Endothelial cell of umbilical vein (primary cell): ENCODE measurements at places on chromosomes 12 and 14. TPM values are rescaled to one million over a fixed set of nuclear protein-coding genes. Genes with fewer than 3 reads are reported as not detected.

DNA sequence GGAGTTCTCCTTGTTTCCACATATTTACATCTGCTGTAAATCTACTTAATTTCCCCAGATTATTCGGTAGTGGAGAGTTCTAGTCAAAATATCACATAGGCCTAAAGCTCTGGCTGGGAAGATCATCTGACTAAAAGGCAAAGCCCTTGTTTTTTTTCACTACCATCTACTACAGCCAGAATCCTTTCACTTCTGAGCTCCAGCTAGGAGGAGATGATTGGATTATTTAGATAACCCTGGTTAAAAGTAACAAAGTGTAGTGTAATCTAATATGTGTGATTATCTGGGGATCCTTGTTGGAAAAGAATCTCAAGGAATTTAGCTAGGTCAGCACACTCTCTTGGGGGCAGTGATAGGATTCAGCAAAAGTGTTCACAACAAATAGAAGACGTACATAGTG, 125.4 kb downstream of the DYRK2 start:
- no peak for DNase-seq

DNA sequence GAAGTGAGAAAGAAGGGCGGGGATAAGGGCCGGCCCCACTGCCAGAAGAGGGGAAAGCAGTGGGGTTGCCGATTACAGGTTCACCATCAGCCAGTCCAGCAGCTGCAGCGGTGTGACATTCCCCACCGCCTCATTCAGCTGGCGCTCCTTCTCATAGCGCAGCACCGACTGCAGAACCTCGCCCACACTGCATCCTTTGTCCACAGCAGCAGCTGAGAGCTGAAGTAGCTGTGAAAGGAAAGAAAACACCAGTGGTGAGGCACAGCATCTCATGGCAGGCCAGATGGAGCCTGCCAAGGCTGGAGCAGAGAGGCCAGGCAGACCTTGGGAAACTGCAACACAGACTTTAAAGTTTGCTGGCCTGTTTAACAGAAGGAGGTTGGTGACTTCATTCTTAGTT, 33.2 kb downstream of the AKAP3 start:
- DNase-seq = no peak

DNA sequence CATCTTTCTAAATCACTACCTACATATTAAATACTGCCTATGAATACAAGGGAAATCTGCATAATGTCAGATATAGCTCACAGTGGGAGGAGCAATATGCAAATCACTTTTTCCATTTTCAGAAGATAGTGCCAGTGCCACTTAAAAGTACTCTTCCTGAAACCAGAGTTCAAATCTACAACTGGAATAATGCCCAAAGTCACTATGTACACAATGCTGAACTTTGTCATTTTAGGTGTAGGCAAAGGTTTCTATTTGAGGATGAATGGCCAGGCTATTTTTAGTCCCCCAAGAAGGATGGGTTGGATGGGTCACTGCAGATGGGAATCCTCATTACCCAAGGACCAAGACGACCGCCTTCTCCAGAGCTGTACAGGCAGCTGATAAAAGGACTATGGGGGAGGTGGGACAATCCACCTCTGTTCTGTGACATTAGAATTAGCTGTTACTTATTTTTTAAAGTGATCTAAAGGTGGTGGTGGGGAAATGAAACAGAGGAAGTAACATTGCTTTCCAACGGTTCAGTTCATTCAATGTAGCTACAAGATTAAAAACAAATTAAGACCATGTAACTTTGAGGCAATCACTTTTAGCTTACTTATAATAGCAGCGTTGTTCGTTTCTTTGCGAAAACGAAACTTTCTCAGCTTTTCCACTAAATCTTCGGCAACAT, 5.6 kb downstream of the GMFB start:
- DNase-seq = no peak

- DNase-seq = no peak
Observed at GRCh38 chr12:104516821-104517220, 60.1 kb downstream of the CHST11 start.

DNA sequence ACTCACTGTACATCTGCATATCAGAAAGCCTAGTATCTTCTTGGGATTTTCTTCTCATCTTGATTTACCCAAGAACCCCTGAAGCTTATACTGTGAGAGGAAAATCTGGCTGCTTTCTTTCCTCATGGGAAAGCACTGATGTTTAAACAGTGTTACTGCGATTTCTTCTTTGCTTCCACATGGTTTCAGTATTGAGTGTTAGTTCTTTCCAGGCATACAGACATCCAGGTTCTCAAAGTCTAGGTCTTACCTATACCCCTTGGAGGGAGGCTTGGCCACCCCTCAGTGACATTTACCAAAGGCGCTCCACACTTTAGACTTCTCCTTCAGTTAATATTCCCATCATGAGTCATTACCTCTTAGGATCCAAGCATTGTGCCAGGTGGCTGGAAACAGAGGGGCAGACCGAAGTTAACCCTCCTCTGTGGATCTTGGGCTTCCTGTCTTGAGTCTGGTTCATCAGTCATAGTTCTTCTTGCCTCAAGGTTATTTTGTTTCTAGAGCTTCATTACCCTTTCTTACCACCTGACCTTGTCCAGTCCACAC, 79.1 kb downstream of the TMEM117 start:
- no peak for DNase-seq

- DNase-seq = no peak
Observed at GRCh38 chr14:99732436-99733210, 48.5 kb downstream of the CYP46A1 start.

DNA sequence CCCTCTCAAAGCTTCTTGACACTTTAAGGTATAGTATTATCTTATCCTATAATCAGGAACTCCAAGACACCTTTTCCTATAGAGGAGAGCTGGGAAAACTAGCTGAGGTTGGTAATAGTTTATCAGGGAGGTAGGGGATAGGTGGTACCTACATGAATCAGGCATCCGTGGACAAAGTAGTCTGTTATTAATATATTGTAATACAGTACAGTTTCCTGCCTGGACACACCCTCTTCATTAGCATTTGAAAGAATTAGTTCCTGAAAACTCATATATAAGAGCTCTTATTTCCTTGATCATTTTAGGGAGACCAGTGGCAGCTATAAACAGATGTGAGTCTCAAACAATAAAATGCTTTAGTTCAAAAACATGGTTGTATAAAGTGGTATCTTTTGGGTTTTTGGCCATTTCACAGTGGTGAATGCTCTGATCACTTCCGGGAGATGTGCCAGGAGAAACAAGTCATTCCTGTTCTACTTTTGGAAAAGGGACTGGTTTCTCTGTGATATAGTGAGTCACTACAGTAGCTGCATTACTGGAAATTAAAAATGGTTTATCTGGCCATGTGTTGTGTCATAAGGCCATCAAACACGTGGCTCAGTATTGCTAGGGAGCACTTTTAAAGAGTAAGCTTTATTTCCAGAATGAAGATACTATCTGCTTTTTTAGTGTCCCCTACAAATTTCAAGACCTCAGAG, 98.1 kb downstream of the KLRB1 start:
- no peak for DNase-seq

GRCh38 chr12:106249411-106250135, 1.8 kb upstream of the CKAP4 start:
- no peak for DNase-seq

DNA sequence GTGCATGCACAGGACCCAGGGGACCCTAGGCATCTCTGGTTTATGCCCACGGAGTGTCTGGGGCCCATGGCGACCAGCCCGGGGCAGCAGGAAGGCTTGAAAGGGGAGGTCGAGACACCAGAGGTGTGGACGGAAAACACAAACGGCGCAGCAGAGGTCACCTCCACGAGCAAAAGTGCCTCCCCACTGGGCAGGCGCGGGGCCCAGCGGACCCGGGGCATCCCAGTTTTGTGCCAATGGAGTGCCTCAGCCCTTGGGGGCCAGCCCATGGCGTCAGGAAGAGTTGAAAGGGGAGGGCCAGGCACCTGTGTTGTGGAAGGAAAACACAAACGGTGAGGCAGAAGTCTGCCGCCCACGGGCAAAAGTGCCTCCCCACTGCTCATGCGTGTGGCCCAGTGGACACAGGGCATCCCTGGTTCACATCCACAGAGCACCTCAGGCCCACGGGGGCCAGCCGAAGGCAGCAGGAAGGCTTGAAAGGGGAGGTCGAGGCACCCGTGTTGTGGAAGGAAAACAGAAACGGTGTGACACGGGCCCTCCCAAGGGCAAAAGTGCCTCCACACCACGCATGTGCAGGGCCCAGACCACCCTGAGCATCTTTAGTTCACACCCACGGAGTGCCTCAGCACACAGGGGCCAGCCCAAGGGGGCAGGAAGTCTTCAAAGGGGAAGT, 378.8 kb downstream of the ALG10 start:
- DNase-seq = no peak

GRCh38 chr14:58200480-58200841, 512 bp downstream of the ACTR10 start:
- DNase-seq = no peak

GRCh38 chr12:96263449-96263902, 69.3 kb downstream of the ELK3 start:
- peak; percentile 88 for DNase-seq

GRCh38 chr12:38721611-38722252, 183.7 kb downstream of the CPNE8 start:
- no peak for DNase-seq

DNA sequence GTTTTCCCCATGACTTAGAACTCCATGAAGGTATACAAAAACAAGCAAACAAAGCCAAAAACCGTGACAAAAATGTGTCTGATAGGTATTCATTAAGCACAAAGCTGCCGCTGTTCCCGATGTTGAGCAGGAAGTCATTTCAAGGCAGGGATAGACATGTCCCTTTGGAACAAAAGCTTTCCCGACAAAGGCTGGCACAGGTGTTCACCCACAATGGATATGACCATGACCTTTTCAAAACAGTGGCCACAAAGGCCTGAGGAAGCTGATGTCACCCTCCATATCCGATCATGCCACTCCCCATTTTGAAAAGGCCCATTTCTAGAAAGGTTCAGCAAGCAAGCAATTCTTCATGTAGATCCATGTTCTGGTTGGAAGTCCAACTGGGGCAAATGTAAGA, 279.1 kb downstream of the BTG1 start:
- no peak for DNase-seq

DNA sequence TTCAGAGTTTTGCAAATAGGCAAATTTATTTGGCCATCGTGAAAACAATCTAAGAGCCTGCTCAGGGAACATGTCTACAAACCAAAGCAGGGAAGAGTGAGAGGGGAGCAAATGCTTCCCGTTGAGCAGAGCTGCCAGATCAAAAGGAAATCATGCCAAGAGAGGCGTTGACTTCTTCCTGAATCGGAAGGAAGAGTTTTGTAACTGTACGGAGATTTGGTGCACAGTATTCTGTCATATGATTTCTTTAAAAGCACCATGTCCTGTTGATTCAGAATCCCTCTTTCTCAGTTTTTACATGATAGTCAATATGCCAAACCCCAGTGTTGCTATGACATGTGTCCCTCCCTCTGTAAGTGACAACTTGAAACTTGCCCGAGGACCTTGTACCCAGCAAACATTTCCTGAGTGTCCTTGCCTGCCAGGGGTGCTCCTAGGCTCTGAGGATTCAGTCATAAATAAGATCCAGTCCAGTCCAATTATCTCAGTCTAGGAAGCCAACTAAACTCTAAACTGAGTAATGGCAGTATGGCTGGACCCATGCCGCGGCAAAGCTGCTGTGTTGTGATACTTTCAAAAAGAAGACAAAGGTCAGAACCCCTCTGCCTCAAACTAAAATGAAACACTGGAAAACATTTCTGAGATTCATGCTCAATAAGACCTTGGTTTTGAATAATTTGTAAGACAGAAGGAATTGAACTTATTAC, 300.1 kb upstream of the FKBP4 start:
- no peak for DNase-seq

GRCh38 chr14:63295231-63295685, 23.5 kb downstream of the GPHB5 start:
- DNase-seq = peak; percentile 51

DNA sequence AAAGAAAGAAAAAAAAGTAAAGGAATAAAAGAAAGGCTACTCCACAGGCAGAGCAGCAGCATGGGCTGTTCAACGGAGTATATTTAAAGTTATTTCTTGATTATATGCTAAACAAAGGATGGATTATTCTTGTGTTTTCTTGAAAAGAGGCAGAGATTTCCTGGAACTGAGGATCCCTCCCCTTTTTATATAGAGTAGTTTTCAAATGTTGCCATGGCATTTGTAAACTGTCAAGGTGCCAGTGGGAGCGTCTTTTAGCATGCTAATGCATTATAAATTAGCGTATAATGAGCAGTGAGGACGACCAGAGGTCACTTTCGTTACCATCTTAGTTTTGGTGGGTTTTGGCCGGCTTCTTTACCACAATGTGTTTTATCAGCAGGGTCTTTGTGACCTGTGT, 383.0 kb downstream of the PCNX1 start:
- no peak for DNase-seq

DNA sequence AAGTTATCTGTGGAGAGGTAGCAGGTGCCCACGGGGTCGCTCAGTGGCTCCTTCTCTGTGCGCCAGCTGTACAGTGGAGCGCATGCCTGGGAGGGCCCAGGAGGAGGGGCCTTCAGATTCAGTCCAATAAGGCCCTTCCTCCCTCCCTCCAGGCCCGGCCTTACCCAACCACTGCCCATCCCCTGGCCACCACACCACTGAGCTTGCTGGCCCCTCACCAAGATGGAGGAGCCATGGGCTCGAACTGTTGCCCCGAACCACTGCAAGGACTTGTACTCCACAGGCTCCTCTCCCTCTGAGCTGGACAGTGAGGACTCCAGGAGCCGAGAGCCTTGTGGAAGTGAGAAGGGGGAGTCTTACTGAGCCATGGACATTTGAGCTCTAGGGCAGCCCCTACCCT, 9.8 kb downstream of the ITGA5 start:
- DNase-seq = no peak

DNA sequence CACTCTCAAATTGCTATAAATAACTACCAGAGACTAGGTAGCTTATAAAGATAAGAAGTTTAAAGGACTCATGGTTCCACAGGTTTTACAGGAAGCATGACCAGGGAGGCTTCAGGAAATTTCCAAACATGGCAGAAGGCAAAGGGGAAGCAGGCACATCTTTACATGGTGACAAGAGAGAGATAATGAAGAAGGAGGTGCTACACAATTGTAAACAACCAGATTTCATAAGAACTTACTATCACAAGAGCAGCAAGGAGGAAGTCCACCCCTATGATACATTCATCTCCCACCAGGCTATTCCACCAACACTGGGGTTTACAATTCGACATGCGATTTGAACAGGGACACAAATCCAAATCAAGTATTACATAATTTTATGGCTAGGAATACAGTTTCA, 257.7 kb downstream of the BTG1 start:
- no peak for DNase-seq

GRCh38 chr14:44112774-44113460, 394.2 kb downstream of the FSCB start:
- no peak for DNase-seq

DNA sequence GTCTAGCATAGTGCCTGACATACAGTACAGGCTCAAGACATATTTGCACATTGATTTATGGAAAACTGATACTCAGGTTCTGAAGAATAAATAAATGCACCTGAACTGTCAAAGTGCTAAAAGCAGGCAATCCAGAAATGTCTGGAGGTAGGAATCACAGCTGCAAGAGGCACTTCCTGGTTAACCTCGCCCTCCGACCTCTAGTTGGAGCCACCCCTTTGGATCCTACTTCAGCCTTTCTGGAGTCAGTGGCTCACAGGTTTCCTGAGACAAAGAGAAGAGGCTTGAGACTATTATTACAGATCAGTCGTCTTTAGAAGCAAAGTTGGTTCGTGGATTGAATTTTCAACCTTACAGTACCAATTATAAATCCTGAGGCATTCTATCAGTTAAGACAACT, 13.0 kb downstream of the TCP11L2 start:
- DNase-seq = no peak

The NRL gene
- total RNA-seq = 0.62 and 0.71 TPM in 2 replicates

The MYF5 gene
- not detected in 2 replicates for total RNA-seq

The SDR9C7 gene
- not detected in 2 replicates for total RNA-seq

The DAO gene
- not detected in 2 replicates for total RNA-seq

The PWP1 gene
- 68.6 and 70.8 TPM in 2 replicates for total RNA-seq

The POU6F1 gene
- 14.4 and 17.5 TPM in 2 replicates for total RNA-seq
